ENCODE measurements at places on chromosomes 1 and 21.
A peak's percentile ranks its signal among the peaks of the same experiment; 100 is the strongest.

- no peak for DNase-seq
Measured at GRCh38 chr1:65844821-65845534, 52.3 kb downstream of the PDE4B start.

DNA sequence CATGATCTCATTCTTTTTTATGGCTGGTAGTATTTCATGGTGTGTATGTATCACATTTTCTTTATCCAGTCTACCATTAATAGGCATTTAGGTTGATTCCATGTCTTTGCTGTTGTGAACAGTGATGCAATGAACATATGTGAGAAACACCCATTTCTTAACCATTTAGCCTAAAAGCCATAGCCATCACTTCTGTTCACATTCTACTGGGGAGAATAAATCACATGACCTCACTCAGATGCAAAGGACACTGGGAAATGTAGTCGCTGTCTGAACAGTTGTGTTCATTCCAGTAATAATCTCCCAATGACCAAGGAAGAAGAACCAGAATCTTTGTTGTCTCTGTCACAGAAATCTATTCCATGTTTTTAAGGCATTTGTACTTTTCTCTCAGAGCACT, 15.1 kb upstream of the PLA2G2E start:
- no peak for DNase-seq

DNA sequence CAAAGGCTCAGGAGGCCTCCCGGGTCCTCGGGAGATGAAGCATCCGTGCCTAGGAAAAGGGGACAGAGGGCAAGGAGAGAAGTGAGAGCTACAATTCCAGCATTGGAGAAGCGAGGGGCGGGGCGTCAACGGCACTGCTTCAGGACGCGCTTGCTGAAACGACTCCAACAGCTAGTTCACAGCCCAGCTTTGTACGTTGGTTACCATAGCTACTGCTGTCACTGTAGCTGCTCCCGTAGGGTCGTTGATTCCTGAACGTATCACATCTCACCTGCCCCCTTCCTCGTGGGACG, 63.1 kb downstream of the TOR1AIP2 start:
- no peak for DNase-seq

DNA sequence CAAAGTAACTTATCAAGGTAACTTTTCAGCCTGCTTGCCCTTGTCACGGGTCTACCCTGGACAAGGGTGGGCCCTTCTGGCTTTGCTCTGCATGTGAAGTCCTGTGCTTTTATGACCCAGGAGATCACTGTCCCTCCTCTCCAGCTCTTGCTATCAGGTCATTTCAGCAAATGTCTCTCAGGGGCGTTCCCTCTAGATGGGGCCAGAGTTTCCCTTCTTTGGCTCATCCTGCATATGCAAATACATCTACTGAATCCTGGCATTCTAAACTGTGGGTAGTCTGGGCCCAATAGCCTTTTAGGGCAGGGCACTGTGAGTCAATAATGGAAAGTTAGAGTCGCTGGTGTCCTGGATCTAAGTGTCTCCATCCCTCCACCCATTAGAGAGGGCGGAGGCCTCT, 366.9 kb upstream of the USP24 start:
- DNase-seq, result no peak

DNA sequence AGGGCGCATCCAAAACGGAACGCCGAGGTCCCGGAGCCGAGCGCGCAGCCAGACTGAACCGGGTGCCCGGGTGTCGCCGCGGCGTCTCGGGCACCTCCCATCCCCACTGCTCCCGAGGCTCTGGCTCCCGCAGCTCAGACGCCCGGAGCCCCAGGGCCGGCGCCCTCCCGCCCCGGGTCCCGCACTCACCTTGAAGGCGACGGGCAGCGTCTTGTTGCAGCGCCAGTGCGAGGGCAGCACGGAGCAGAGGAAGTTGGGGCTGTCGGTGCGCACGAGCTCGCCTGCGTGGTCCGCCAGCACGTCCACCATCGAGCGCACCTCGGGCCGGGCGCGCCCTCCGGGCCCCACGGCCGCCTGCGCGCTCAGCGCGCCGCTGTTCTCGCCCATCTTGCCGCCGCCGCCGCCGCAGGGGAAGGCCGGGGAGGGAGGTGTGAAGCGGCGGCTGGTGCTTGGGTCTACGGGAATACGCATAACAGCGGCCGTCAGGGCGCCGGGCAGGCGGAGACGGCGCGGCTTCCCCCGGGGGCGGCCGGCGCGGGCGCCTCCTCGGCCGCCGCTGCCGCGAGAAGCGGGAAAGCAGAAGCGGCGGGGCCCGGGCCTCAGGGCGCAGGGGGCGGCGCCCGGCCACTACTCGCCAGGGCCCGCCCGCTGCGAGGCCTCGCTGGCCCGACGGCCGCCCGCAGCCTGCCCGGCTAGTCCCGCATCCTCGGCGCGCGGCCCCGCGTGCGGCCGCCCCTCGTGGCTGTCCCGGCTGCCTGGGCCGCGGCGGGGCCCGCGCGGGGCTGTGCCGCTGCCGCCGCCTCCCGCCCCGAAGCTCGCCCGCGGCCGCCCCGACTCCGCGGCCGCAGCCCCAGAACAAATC, 447 bp downstream of the RUNX3 start:
- DNase-seq, result peak; percentile 43

DNA sequence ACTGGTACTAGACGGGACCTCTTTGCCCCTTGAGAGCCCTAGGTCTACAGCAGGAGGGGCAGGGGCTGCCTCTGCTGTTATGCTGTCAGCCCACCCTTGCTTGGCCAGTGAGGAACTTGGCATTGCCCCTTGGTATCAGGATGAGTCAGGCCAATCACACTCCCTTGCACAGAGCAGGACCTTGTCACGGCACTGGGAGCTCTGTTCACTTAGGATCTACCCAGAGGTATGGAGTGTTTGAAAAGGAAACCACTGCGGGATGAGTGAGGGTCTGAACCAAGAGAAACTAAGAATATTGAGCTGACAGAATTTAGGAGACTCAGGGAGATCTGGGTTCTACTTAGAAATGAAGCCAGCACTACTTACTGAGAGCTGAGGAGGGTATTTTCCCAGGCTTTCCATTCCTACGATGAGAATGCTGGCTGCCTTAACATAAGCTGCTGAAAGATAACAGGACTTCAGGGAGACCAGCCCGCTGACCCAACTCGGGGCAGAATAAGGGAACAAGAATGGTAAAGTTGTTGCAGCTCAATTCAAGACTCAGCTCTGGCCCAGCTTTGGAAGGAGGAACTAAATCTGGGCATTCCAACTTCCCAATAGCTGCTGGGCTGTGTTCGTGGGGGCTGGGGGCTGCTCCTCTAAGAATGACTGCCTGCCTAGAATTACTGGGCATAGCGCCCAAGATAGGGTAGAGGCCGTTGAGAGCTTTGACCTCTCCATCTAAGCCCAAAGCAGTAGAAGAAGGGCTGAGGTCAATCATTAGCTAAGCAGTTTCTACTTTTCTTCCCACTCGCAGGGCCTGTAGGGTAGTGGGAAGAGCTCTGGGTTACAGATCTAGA, 1.5 kb downstream of the FABP3 start:
- no peak for DNase-seq

Measured in activated T-helper 1 cell treated with anti-CD3 and anti-CD28 coated beads, Interleukin-2, amount 50 U/mL, for 16 hours (primary cell).